ENCODE measurements at places on chromosomes 11 and 22.

- DNase-seq: no peak
Measured at GRCh38 chr22:22903355-22903777, 15.8 kb downstream of the IGLL5 start.

- no peak for DNase-seq
Measured at GRCh38 chr11:4763096-4763495, 6.6 kb downstream of the OR51F1 start.

DNA sequence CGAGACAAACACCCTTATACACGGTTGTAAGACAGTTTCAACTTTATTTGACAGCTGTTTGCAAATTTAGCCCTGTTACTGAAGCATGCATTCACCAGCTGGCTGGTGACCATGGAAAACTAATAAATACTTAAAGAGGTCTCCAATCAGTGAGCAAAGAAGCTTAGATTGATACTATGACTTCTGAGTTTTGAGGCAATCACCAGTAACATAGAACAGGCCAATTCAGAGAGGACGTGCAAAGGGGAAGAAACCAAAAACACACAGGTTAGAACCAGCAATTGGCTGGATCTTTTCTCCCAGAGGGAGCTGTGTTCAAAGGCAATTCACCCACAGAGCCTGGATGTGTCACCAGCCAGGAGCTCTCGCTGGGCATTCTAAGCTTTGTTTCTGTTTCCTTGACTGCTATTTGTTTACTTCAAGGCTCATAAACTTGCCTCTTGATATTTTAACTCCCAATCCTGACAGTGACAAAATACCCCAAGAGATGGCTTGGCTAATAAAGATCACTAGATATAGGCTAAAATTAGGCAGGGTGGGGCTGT is 113.6 kb upstream of the MTMR2 start:
- DNase-seq: peak; percentile 24

GRCh38 chr22:28963362-28963761 is 80.0 kb downstream of the ZNRF3 start:
- no peak for DNase-seq

DNA sequence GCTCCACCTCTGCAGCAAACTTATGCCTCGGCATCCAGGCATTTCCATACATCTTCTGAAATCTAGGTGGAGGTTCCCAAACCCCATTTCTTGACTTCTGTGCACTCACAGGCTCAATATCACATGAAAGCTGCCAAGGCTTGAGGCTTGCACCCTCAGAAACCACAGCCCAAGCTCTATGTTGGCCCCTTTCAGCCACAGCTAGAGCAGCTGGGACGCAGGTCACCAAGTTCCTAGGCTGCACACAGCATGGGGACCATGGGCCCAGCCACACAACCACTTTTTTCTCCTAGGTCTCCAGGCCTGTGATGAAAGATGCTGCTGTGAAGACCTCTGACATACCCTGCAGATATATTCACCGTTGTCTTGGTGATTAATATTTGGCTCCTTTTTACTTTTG is 24.7 kb upstream of the MTMR2 start:
- DNase-seq: no peak

DNA sequence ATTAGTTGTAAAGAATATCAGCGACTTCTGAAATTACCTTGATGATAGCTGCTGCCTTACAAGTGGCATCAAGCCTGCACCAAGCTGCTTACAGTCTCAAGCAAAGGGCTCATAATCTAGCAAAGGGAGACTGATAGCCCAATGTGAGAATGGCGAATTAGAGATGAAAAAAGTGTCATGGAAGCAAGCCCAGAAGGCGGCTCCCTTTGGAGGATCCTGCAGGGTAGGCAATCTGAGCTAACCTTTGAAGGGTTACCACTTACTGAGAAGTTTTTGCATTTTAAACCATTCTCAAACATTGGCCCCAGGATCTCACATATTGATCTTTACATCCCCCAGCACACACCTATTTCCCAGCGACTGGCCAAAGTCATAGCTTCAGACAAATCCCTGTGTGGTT is 18.5 kb downstream of the GAB2 start:
- no peak for DNase-seq

GRCh38 chr22:33362702-33363101 is 304.5 kb upstream of the SYN3 start:
- DNase-seq: no peak

DNA sequence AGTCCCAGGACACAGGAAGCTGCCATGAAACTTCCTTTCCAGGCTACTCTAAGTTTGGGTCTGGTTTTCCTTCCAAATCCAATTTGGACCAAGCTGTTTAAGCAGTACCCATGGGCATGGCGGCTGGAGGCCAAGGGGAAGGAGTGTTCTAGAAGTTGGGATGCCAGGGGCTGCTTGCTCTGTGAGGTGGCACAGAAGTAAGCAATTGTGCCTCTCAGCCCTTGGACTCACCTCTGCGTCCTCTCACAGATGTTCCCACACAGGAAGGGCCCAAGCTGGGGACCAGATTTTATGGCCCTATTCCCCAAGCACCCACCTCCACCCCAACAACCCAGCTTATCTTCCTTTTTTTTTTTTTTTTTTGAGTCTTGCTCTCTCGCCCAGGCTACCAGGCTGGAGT is 3.5 kb upstream of the DGAT2 start:
- DNase-seq: no peak

- DNase-seq: no peak
Measured at GRCh38 chr11:73095613-73096012, 46.5 kb downstream of the FCHSD2 start.

- no peak for DNase-seq
Measured at GRCh38 chr11:6443269-6444003, 2.6 kb upstream of the HPX start.

Measured in NCI-H774 (cell line).